Colonic mucosa (tissue), 4 donors: ENCODE measurements at places on chromosomes 3 and 15. TPM values are rescaled to one million over a fixed set of nuclear protein-coding genes. Genes with fewer than 3 reads are reported as not detected.

GRCh38 chr15:67818464-67818863, 6.8 kb upstream of the SKOR1 start:
- H3K4me1 ChIP-seq, result no peaks in the 10 kb centered on the region
- DNase-seq, result no peak
- peaks cover 40% of the 10 kb centered on the region for H3K27me3 ChIP-seq
- no peak overlapping the region for H3K27ac ChIP-seq

- H3K4me1 ChIP-seq, result no peaks in the 10 kb centered on the region
- H3K27me3 ChIP-seq, result no peaks in the 10 kb centered on the region
- no peaks in the 10 kb centered on the region for H3K36me3 ChIP-seq
- H3K4me3 ChIP-seq, result no peak overlapping the region
- no peak for DNase-seq
- no peak overlapping the region for H3K27ac ChIP-seq
Measured at GRCh38 chr3:124650798-124651197, 79.5 kb upstream of the UMPS start.

DNA sequence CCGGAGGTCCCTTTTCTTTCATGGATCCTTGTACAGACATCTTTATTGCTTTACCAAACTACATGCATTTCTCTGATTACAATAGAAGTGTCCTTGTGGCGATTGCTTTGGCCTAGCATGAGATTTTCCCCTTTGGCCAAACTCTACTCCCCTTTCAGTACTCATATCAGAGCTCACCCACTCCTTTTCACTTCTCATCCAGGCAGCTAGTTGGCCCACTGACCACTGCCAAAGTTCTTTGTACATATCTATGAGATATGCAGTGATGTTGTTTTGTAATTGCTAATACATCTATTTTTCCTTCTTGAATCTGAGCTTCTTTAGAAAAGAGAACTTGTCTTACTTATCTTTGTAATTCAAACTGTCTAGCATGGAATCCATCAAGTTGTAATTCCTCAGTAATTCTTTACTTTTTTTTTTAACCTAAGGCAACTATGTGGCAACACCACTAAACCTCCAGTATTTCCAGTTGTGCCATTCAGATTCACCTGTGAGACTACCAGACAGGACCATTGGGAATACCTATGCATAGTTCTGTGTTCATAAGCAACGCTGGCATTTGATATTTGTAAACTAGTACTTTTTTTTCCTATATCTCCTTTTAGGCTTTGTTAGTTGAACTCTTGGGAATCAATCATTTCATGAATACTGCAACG, 39.2 kb downstream of the AADACL2 start:
- H3K36me3 ChIP-seq, result no peaks in the 10 kb centered on the region
- H3K4me3 ChIP-seq, result no peak overlapping the region
- DNase-seq, result no peak
- no peak overlapping the region for H3K27ac ChIP-seq
- no peaks in the 10 kb centered on the region for H3K4me1 ChIP-seq

GRCh38 chr3:78871048-78871447, 896.8 kb downstream of the ROBO1 start:
- DNase-seq, result no peak
- H3K4me1 ChIP-seq, result no peaks in the 10 kb centered on the region
- no peak overlapping the region for H3K4me3 ChIP-seq
- H3K27ac ChIP-seq, result no peak overlapping the region
- H3K27me3 ChIP-seq, result no peaks in the 10 kb centered on the region

DNA sequence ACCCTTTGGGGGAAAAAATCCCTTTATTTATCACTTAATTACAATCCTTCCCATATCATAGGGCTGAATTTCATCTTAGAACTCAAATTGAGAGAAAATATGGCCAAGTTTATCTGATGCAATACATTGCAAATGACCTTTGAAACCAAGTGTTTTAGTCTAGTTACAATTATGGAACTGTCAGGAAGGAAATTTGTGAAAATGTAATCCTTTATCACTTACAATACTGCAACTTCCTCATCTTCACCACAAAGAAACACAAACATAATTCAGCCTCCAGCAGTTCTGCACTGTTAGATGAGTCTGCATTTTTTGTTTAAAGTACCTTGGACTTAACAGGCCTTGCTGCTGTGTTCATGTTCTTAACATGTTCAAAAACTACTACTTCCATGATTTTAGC, 4.6 kb downstream of the CCPG1 start:
- H3K4me3 ChIP-seq, result no peak overlapping the region
- H3K4me1 ChIP-seq, result peaks cover 11% of the 10 kb centered on the region
- no peaks in the 10 kb centered on the region for H3K36me3 ChIP-seq
- peak overlapping the region; percentile 6 for H3K27ac ChIP-seq
- no peak for DNase-seq
- no peaks in the 10 kb centered on the region for H3K27me3 ChIP-seq

- peak overlapping the region; percentile 15 for H3K27ac ChIP-seq
- DNase-seq, result peak; percentile 74
- H3K27me3 ChIP-seq, result no peaks in the 10 kb centered on the region
- H3K4me1 ChIP-seq, result peaks cover 12% of the 10 kb centered on the region
Measured at GRCh38 chr15:62125773-62126172, 39.3 kb downstream of the C2CD4B start.

GRCh38 chr15:67569668-67570067, 27.2 kb downstream of the MAP2K5 start:
- peak overlapping the region; percentile 88 for H3K27ac ChIP-seq
- H3K27me3 ChIP-seq, result no peaks in the 10 kb centered on the region
- no peaks in the 10 kb centered on the region for H3K36me3 ChIP-seq
- no peak for DNase-seq
- H3K4me1 ChIP-seq, result no peaks in the 10 kb centered on the region

DNA sequence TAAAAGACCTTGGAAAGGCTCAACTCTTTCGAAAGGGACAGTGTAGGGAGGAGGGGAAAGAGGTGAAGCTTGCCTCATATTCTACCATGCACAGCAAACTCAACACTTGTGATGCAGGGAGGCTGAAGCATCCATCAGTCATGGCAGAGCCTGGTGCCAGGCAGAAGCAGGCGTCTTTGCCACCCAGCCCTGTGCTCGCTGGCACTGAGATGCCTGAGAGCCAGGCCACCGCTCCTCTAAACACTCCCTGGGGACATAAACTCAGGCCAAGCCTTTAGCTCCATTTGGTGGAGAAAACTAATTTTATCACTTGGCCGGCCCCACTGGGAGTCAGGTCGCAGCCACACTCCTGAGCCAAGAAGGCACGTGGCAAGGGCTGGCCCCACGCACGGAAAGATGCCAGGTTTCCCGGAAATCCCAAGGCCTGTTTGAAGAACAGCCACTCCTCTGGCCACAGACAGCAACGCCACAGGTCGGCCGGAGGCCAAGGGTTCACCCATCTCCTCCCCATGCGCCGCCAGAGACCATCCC, 30.7 kb downstream of the XXYLT1 start:
- no peaks in the 10 kb centered on the region for H3K4me1 ChIP-seq
- no peaks in the 10 kb centered on the region for H3K36me3 ChIP-seq
- no peak overlapping the region for H3K27ac ChIP-seq
- no peak overlapping the region for H3K4me3 ChIP-seq

- no peaks in the 10 kb centered on the region for H3K36me3 ChIP-seq
- no peak overlapping the region for H3K4me3 ChIP-seq
- no peak overlapping the region for H3K27ac ChIP-seq
- DNase-seq, result no peak
- no peaks in the 10 kb centered on the region for H3K4me1 ChIP-seq
Measured at GRCh38 chr3:72889310-72890165, 1.7 kb downstream of the GXYLT2 start.

- H3K27ac ChIP-seq, result peak overlapping the region; percentile 32
- peak overlapping the region; percentile 32 for H3K4me3 ChIP-seq
- H3K36me3 ChIP-seq, result no peaks in the 10 kb centered on the region
- peaks cover 4% of the 10 kb centered on the region for H3K4me1 ChIP-seq
- no peak for DNase-seq
Measured at GRCh38 chr3:126982126-126982470, 817 bp upstream of the PLXNA1 start.

DNA sequence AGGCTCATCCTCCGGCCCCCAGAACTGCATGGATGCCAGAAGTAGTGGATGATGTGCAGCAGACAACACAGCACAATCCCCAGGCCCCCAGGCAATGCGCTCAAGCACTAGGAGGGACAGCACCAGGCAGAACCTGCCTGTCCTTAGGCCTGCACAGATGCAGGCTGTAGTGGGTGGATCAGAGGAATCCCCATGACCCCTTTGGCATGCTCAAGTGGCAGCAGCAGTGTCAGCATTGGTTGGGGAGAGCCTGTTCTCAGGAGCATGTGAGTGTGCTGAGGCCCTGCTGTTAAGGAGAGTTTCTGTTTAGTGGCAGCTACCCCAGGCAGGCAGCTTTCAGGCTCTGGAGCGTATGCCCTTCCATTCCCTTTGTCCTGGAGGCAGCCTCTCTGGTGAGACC, 25.1 kb upstream of the CD200R1L start:
- DNase-seq, result no peak
- H3K27ac ChIP-seq, result no peak overlapping the region
- no peaks in the 10 kb centered on the region for H3K4me1 ChIP-seq
- no peak overlapping the region for H3K4me3 ChIP-seq
- H3K36me3 ChIP-seq, result no peaks in the 10 kb centered on the region

DNA sequence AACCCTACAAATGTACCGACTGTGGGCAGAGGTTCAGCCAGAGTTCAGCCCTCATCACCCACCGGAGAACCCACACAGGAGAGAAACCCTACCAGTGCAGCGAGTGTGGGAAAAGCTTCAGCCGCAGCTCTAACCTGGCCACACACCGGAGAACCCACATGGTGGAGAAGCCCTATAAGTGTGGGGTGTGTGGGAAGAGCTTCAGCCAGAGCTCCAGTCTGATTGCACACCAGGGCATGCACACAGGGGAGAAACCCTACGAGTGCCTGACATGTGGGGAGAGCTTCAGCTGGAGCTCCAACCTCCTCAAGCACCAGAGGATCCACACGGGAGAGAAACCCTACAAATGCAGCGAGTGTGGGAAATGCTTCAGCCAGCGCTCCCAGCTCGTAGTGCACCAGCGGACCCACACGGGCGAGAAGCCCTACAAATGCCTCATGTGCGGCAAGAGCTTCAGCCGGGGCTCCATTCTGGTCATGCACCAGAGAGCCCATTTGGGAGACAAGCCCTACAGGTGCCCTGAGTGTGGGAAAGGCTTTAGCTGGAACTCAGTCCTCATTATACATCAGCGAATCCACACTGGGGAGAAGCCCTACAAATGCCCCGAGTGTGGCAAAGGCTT, 20.7 kb downstream of the ZSCAN2 start:
- no peaks in the 10 kb centered on the region for H3K27me3 ChIP-seq
- H3K27ac ChIP-seq, result no peak overlapping the region
- no peak overlapping the region for H3K4me3 ChIP-seq
- H3K4me1 ChIP-seq, result no peaks in the 10 kb centered on the region
- no peak for DNase-seq

- no peaks in the 10 kb centered on the region for H3K4me1 ChIP-seq
- no peak overlapping the region for H3K4me3 ChIP-seq
- no peaks in the 10 kb centered on the region for H3K27me3 ChIP-seq
- no peak overlapping the region for H3K27ac ChIP-seq
- DNase-seq, result no peak
- H3K36me3 ChIP-seq, result no peaks in the 10 kb centered on the region
Measured at GRCh38 chr3:2599471-2599870, 500.8 kb downstream of the CNTN4 start.

GRCh38 chr3:45272032-45272810, 46.1 kb upstream of the TMEM158 start:
- no peak overlapping the region for H3K27ac ChIP-seq
- H3K36me3 ChIP-seq, result no peaks in the 10 kb centered on the region
- H3K4me1 ChIP-seq, result no peaks in the 10 kb centered on the region
- H3K4me3 ChIP-seq, result no peak overlapping the region
- no peak for DNase-seq

DNA sequence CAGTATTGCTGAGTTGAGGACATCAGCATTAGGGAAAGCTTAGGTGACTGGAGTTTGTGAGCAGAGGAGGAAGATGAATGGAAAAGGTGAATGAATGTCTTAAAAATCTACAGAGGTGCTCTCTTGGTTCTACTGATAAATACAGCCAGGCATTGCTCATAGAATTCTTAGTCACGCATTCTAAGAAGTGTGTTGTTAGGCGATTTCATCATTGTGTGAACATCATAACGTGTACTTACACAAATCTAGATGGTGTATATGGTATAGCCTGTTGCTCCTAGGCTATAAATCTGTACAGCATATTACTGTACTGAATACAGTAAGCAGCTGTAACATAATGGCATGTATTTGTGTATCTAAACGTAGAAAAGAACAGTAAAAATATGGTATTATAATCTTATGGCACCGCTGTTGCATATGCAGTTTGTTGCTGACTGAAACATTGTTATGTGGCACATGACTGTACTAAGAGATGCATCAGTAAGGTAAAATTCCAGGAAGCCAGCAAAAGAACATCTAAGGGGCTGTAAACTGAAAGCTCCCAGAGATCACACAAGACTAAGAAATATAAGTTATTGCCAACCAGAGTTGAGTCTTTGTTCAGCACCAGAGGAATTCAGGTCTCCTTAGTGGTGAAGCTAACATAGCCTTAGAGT, 42.9 kb upstream of the ASB14 start:
- no peaks in the 10 kb centered on the region for H3K27me3 ChIP-seq
- H3K27ac ChIP-seq, result no peak overlapping the region
- no peaks in the 10 kb centered on the region for H3K36me3 ChIP-seq
- no peak for DNase-seq

DNA sequence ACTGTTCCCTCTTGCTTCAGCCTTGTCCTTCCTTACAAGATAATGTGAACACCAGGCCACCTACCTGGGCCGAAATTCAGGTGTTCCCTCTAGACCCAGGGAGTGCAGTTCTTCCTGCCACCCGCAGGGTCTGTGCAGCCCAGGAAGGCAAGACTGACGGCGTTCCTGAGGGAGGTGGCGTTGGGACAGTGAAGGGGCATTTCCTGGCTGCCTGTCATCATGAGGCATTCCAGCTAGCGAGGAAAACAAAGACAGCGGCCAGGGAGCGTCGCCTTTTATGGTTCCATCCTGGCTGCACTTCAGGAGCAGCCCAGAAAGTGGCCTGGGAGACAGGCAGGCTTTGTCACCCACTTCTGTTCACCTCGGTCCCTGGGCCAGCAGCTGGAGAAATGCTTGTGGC, 84.8 kb upstream of the WNT5A start:
- H3K4me1 ChIP-seq, result no peaks in the 10 kb centered on the region
- no peaks in the 10 kb centered on the region for H3K36me3 ChIP-seq
- DNase-seq, result peak; percentile 34
- H3K27me3 ChIP-seq, result no peaks in the 10 kb centered on the region

GRCh38 chr3:108241146-108241545, 18.9 kb upstream of the IFT57 start:
- no peaks in the 10 kb centered on the region for H3K27me3 ChIP-seq
- no peak overlapping the region for H3K4me3 ChIP-seq
- DNase-seq, result no peak
- H3K36me3 ChIP-seq, result no peaks in the 10 kb centered on the region

GRCh38 chr15:100516643-100517512, 11.9 kb downstream of the CERS3 start:
- no peak for DNase-seq
- no peaks in the 10 kb centered on the region for H3K36me3 ChIP-seq
- no peaks in the 10 kb centered on the region for H3K27me3 ChIP-seq
- H3K4me3 ChIP-seq, result no peak overlapping the region
- H3K27ac ChIP-seq, result no peak overlapping the region
- no peaks in the 10 kb centered on the region for H3K4me1 ChIP-seq

- H3K36me3 ChIP-seq, result no peaks in the 10 kb centered on the region
- H3K27me3 ChIP-seq, result peaks cover 37% of the 10 kb centered on the region
- no peak for DNase-seq
- H3K27ac ChIP-seq, result no peak overlapping the region
- H3K4me1 ChIP-seq, result no peaks in the 10 kb centered on the region
- H3K4me3 ChIP-seq, result no peak overlapping the region
Measured at GRCh38 chr15:83285979-83286553, 1.6 kb upstream of the BNC1 start.

CX3CR1 gene
- total RNA-seq, result 0.66 TPM

WNT5A gene
- total RNA-seq, result 7.2 TPM

PCSK6 gene
- 39.5 TPM for total RNA-seq

LZTFL1 gene
- 11.4 TPM for total RNA-seq

NPAP1 gene
- total RNA-seq, result not detected

ANKRD34C gene
- not detected for total RNA-seq

SOX2 gene
- total RNA-seq, result 0.35 TPM
